ENCODE measurements at places on chromosomes 6 and 20.

DNA sequence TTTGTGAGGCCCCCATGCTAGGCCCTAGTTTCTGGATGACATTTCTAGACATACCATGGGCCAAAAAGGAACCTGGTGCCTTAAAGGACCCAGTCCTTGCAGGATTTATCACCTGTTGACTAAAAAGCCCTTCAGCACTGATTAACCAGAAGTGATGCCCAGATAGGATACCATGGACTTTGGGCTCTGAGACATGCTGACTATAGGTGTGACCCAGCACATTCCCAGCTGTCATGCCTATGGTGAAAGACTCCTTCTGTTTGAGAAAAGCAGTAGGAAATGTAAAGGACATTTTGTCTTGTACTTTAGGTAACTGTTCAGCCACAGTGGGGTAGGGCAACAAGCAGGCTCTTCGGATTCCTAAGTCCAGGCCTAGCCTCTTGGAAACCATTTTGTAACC lies 724.2 kb downstream of the CD109 start:
- peak; percentile 1 for DNase-seq

DNA sequence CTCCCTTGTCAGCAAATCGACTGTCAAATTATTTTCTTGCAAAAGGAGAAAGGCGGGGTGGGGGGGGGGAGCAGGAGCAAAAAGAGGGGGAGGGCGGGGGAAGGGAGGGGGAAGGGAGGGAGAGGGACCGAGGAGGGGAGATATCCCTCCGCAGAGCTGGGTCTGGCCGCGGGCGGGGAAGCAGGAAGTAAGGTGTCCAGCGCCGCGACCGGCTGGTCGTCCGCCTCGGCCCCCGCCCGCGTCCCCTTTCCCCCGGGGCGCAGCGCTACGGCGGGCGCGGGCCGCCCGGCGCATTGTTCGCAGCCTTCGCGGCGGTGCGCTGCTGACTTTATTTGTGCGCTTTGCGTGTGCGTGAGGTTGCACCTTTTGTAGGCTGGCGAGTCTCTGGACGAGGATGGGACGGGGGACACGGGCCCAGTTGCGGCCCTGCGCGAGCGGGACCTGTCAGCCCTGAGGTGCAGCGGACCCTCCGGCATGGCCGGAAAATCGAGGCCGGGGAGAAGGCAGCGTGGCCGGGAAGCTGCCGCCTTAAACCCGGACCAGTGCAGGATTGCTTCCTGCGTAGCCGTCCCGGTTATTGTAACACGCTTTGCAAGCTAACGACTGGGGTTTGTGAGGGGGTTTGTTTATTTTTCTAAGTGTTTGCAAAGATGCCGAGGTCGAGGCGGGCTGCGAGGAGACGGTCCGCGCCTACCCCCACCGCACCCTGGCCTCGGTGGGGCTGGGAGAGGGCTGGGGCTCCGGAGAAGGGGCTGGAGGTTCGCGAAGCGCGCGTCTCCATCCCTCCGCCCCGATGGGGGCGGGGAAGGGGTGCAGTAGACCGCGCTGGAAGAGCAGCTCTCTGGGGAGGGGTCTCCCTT lies 675 bp upstream of the TRERF1 start:
- peak; percentile 52 for DNase-seq

DNA sequence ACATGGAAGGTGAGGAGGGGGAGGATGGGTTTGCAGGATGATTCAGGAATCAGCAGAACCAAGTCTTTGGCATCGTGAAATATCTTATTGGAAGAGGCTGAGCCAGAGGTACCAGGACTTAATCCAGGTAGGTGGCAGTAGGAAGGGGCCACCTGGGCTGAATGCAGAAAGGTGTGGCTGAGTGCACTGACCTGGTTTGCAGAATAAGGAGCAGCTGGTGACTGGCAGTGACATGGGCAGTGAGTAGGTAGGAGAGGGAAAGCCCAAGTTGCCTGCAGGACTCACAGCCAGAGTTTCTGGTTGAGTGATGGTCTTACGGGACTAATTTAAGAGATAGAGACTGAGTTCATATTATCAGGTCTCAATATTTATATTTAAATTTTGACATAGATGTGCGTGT lies 1.1 kb upstream of the PBOV1 start:
- no peak for DNase-seq

- DNase-seq: no peak
Measured at GRCh38 chr20:44742304-44743079, 3.2 kb upstream of the KCNK15 start.

- no peak for DNase-seq
Measured at GRCh38 chr20:45341939-45342854, 6.0 kb downstream of the SDC4 start.

GRCh38 chr20:56795492-56795891 lies 166.4 kb downstream of the TFAP2C start:
- DNase-seq: no peak

DNA sequence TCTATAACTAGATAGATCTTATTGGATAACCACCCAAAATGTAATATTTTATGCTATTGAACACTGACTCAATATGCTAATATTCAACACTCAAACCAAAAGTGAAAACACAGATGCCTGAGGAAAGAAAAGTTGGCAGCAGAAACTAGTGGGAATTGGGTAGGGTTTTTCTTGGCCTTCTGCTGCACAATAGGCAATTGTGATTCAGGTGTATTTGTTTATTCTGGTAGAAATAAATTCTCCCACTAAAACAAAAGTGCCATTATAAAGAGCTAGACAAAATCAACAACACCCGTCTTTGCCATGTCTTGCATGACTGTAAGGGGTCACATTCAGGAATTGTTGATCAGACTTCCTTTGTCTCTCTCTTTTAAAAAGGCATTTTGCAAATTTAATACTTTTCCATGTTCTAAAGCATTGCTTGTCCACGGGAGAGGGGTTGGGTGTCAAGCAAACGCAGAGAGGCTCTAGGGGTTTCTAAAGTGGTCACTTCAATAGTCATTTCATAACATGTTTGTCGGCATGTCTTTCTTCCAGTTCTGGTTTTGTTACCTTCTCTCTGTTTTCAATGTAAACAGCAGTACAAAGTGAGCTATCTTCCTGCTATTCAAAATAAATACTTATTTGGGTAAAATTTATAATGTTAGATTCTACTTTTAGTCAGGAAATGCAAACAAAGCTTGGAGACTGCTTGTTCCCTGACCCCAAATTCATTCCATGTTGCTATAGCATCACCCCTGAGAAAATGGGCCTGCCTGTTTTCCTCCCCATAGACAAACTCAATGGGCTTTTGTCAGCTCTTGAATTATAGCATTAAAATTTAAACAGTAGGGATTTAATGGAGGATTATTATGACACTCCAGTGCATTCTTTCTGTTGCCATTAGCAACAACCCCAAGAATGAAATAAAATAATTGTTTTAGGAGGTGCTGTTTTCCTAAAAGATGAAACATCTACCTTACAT lies 217.0 kb upstream of the CCN2 start:
- no peak for DNase-seq

DNA sequence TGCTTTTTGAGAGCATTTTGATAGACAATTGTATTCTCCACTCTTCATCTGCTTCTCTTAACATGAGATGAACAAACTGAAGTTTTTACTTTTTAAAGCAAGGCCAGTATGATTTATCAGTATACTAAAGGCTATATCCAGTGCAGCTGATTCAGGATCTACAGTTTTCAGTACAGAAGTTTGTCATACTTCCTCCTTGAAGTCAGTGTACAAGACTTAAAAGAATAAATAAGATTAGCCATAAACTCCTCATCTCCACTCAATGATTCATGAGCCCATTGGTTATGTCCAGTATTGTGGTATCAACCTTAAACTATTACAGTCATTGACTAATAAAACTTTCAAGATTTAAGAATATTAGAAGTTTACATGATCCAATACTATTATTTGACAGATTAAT lies 374.8 kb upstream of the EPHA7 start:
- DNase-seq: no peak

- no peak for DNase-seq
Measured at GRCh38 chr20:9608639-9609340, 94.4 kb downstream of the LAMP5 start.

DNA sequence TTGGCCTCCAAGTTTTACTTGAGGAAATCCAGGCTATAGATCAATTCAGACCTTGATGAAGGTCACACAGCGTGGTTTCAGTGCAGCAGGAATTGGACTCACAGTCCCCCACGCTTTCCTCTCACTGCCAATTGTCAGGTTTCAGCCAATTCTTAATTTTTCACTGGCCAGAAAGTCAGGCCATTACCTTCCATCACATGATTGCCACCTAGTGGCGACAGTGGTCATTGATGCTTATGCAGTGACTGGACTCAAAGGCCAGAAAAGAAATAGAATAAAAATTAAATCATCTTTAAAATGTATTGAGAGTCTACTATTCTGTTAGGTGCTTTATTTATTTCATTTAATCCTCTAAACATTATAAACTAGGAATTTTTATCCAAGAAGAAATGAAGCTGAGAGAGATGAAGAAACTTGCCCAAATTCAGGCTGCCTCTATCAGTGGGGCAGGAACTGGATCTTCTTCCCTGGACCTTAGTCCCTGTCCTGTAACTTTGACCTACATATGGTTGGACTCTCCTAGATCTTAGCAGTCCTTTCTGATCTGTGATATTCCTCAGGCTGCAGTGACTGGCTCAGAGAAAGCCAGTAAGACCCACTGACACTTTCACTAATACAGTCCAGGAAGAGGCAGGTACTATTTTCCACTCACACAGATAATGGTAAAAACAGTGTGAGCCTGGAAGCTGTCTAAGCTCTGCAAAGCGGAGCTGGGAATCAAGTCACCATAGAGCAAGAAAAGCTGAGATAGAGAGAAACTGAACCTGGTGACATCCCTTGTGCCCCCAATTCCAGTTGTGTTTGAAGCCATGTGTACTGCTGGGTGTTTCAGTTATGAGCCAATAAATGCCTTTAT lies 133.3 kb downstream of the ELOVL4 start:
- peak; percentile 46 for DNase-seq

- DNase-seq: no peak
Measured at GRCh38 chr6:4970739-4971395, 33.0 kb downstream of the RPP40 start.

DNA sequence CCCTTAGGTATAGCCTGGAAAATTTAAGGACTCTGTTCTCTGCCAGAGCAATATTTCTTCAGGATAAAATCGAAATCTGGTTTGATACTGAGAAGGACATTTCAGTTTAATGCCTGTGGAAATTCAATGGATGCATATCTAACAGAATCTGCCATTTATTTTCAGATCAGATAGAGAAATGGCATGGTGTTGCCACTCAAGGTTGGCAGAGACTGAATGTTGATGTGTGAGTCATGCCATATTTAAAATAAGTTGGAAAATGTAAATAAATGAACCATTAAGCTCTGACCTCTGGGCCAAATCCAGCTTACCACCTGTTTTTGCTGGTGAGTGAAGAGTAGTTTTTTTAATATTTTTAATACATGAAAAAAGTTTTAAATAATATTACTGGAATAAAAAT lies 594.6 kb downstream of the DOK5 start:
- DNase-seq: no peak

DNA sequence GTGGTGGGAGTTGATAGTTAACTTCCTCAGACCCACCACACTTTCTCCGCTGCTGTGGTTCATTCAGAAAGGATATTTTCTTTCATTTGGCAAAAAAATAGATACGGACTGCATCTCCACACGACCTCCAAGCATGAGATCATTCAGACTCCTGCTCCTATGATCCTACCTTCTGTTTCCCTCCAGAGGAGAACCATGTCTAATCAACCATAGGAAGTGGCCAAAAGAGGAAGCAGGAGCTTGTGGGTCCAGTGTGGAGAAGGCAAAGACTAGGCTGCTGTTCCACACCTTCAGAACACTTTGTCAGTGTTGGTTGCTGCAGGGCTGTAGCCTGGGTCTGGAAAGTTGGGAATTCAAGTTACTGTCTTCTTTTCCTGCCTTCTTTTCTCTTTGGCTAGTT lies 10.6 kb upstream of the KIF13A start:
- DNase-seq: no peak

DNA sequence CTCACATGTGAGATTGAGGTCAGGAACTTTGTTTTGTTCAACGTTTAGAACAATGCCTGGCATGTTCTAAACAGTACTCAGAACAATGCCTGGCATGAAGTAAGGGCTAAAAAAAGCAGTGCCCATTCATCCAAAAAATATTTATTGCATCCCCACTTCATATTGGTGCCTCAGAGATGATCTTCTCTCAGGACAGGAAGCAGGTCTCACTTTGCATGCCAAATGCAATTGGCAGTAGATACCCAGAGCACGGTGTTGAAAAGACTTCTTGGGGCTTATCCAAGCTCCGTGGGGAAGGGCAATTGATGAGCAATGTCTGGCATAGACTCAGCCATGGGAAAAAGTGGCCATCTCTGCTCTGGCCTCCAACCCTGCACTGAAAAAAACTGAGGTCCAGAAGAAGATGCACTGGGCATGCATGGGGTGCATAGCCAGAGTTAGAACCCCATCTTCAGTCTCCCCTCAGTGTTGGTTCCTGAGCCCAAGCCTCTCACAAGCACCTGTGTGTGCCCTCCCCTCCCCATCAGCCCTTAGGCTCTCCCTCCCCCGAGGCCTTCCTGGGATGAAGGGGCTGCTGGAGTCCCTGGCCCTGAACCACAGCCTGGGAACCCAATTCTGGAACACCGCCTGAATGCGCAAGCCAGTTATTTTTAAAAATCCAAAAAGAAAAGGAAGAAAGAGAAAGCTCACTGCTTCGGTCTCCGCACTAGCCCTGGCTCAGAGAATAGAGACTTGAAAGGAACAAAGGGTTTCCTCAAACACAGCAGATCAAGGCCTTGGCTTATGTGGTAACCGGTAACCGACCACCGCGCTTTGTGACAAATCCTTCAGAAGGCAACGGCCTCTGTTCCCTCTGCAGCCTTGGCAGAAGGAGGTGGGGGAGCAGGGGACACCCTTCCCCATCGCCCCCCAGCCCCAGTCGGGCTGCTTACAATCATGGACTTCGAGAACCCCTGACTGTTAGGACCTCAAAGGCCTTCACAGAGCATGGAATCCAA lies 78.5 kb upstream of the SIRPA start:
- DNase-seq: no peak

GRCh38 chr20:2093883-2094282 lies 7.7 kb upstream of the STK35 start:
- DNase-seq: no peak

- DNase-seq: no peak
Measured at GRCh38 chr6:137489046-137490005, 4.9 kb downstream of the OLIG3 start.

- no peak for DNase-seq
Measured at GRCh38 chr6:142856624-142857232, 88.2 kb downstream of the HIVEP2 start.

DNA sequence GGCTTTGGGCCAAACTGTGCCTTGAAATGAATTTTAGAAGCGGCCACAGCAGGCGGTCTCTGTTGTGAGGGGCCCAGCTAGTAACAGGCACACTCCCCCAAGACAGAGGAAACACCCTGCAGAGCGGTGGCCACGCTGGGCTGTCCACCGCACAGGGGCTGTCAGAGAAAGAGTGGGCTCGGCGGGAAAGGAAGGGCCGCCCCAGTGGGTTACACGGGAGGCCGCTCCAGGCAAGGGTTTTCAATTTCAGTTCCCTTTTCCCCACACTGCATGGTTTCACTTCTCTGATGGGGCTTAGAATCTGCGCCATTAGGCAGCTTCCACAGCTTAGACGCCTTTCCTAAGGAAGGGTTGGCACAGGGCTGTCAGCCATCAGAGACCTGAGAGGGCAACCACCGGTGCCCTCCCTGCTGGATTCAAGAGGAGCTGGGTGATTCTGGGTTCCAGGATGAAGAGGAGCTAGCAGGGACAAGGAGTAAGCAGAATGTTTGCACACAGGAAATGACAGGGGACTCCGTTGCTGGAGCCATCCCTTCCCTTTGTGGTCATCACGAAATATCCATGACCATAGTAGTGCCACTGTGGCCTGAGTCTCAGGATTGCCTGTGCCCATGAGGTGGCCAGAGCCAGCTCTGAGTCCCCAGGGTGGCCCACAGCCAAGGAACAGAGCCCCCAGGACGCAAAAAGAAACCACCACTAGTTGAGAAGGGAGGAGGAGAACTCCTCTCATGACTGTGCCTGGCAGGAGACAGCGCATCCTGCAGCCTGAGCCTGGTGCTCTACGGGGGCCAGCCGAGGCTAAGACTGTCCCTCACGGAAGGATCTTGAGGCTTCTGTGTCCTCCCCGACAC lies 282.7 kb downstream of the NRN1 start:
- DNase-seq: no peak

Data from HuH-7 (cell line).